Thyroid gland (tissue), 4 donors: ENCODE measurements at places on chromosomes 5 and 9. TPM values are rescaled to one million over a fixed set of nuclear protein-coding genes. Genes with fewer than 3 reads are reported as not detected.

DNA sequence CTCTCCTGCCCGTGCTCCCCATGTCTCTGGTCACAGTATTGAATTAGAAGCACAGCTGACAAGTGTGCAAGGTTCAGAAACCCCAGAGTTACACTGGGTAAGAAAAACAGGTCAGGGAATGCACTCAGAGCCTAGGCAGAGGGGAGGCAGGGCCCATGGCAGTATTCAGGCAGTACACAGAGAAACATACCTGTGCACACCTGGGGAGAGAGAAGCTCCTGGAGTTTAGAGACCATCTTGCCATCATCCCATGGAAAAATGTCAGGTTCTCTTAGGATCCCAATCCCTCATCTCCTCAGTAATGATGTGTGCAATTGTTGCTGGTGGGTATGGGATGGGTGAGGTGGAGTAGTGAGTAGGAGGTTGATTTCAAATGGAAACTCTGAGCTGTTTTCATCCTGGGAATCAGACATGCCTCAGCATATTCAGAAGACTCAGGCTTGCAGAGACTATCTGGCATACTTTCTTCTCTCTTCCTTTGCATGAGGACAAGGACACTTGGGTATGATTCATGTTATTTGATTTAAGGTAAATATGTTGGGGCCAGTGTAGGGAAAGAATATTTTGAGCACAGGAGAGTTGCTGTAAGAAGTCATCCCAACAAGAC, 228.5 kb downstream of the ESM1 start:
- no peaks in the 10 kb centered on the region for H3K4me1 ChIP-seq
- no peaks in the 10 kb centered on the region for H3K27me3 ChIP-seq
- DNase-seq, result no peak

DNA sequence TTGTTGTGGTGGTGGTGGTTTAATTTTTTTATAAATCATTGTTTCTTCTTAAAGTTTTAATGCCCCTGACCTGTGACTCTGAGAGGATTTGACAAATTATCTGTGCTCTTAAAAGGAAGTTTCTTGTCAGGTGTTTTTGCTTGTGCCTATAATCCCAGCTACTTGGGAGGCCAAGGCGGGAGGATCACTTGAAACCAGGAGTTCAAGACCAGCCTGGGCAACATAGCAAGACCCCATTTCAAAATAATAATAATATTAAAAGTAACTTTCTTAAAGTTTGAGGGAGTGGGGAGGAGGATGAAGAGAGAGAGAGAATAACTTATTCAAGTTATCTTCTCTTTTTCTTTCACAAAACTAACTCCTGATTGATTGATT, 12.2 kb upstream of the ERMP1 start:
- DNase-seq, result no peak
- H3K27ac ChIP-seq, result peak overlapping the region; percentile 91
- H3K36me3 ChIP-seq, result no peaks in the 10 kb centered on the region
- no peak overlapping the region for H3K4me3 ChIP-seq

The BARHL1 gene
- total RNA-seq, result not detected

- peak overlapping the region; percentile 13 for H3K27ac ChIP-seq
- no peaks in the 10 kb centered on the region for H3K27me3 ChIP-seq
- no peak for DNase-seq
- no peaks in the 10 kb centered on the region for H3K36me3 ChIP-seq
These were observed 434 bp upstream of the FSD1L start for GRCh38 chr9:105447386-105447813.

- H3K4me1 ChIP-seq, result no peaks in the 10 kb centered on the region
- H3K27me3 ChIP-seq, result no peaks in the 10 kb centered on the region
- H3K4me3 ChIP-seq, result no peak overlapping the region
- no peaks in the 10 kb centered on the region for H3K36me3 ChIP-seq
These were observed 4.1 kb downstream of the KIF4B start for GRCh38 chr5:155017610-155018009.

- DNase-seq, result no peak
- H3K27me3 ChIP-seq, result no peaks in the 10 kb centered on the region
- H3K27ac ChIP-seq, result peak overlapping the region; percentile 39
- no peak overlapping the region for H3K4me3 ChIP-seq
These were observed 102.9 kb upstream of the PHYKPL start for GRCh38 chr5:178335302-178336030.

- H3K36me3 ChIP-seq, result no peaks in the 10 kb centered on the region
- DNase-seq, result peak; percentile 32
- peak overlapping the region; percentile 95 for H3K27ac ChIP-seq
- H3K27me3 ChIP-seq, result no peaks in the 10 kb centered on the region
These were observed 447 bp downstream of the CRAT start for GRCh38 chr9:129109952-129110739.

The SLC4A9 gene
- 0.29 TPM for total RNA-seq

DNA sequence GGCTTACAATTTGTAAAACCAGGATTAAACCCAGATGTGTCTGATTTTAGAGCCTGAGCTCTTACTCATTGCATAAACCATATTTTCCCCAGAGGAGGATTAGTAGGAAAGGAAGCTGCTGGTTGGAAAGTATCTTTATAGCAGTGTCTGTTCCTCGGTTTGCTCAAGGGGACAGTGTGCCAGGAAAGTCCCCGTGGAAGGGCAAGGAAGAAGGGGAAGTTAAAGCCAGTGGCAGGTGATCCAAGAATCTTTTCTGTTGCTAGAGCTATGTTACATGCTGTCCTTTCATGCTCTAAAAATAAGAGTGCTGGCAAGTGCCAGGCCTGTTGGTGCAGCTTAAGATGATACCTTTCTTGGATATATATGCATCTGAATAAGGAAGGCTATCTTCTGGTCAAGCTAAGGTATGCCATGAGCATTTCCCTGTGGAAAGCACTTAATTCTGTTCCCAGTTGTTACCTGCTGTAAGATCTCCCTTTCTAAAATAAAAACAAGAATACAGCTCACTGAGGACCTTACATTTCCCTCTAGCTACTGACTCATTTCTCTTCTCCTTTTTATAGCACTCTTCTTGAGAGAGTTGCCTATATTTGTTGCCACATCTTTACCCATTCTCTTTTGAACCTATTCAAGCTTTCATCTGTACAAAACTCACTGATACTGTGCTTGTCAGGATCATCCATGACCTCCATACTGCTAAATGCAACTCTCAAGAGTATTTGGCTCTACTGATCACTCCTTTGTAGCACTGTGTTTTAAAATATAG, 8.0 kb downstream of the PDCD1LG2 start:
- no peaks in the 10 kb centered on the region for H3K27me3 ChIP-seq
- H3K4me3 ChIP-seq, result no peak overlapping the region
- no peaks in the 10 kb centered on the region for H3K4me1 ChIP-seq
- no peak overlapping the region for H3K27ac ChIP-seq

DNA sequence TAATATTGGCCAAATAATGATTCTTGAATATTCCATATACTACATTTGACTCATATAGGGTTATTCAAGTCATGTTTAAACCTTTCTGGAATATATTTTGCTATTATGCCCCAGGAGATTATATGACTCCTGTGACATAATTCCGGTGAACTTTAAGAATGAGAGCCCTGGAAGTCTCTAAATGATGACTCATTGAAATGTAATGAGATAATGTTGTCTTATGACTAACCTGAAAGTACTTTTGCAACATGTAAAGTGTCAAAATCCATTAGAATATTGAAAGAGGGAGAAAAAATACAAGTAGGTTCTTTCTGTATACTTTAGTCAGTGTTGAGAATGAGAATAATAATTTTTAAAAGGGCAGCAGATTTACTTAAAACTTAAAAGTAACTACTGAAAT, 830.4 kb downstream of the MAT2B start:
- H3K4me1 ChIP-seq, result no peaks in the 10 kb centered on the region
- H3K36me3 ChIP-seq, result no peaks in the 10 kb centered on the region
- DNase-seq, result no peak

DNA sequence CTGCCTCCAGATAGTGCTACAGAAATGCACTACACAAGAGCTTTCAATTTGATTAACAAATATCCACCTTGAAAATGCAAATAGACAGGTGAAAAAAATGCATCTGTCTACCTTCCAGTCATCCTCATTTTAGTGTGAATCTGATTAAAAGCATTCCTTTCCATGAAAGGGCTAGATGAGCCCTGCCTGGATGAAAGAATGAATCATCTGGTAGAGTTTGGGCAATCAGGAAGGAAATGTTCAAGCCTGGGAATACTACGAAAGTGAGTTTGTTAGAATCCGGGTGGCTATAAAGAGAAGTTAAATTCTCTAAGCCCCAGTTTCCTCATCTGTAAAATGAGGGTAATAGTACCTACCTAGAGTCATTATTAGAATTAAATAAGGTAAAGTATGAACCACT, 142.6 kb downstream of the FAM114A2 start:
- no peak overlapping the region for H3K4me3 ChIP-seq
- no peaks in the 10 kb centered on the region for H3K36me3 ChIP-seq
- no peak overlapping the region for H3K27ac ChIP-seq

DNA sequence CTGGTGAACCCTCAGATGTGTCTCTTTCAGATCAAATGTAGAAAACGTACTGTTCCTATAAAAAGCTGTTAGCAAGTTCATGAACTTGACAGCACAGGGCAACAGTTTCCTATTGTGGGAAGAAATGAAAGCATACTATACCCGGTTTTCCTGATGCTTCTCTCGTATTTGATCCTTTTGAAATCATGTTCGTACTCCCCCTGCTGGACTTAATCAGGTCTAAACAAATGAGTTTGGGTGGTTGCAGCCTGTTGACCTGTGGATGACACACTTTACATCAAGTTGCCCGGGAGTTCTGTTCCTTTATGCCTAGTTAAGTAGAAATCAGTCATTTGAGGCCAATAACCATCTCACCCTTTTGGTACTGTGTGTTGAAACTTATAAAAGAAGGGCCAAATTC, 1992.3 kb downstream of the MAT2B start:
- no peak for DNase-seq
- H3K4me3 ChIP-seq, result no peak overlapping the region
- H3K36me3 ChIP-seq, result no peaks in the 10 kb centered on the region
- H3K27ac ChIP-seq, result no peak overlapping the region
- no peaks in the 10 kb centered on the region for H3K27me3 ChIP-seq

The ARHGEF37 gene
- total RNA-seq, result 6.2 TPM

GRCh38 chr5:154078272-154078671, 39.5 kb downstream of the MFAP3 start:
- no peak for DNase-seq
- H3K4me3 ChIP-seq, result no peak overlapping the region
- no peaks in the 10 kb centered on the region for H3K36me3 ChIP-seq
- H3K27ac ChIP-seq, result no peak overlapping the region
- H3K4me1 ChIP-seq, result peaks cover 28% of the 10 kb centered on the region
- H3K27me3 ChIP-seq, result no peaks in the 10 kb centered on the region

- no peak overlapping the region for H3K4me3 ChIP-seq
- no peaks in the 10 kb centered on the region for H3K36me3 ChIP-seq
- no peak overlapping the region for H3K27ac ChIP-seq
- DNase-seq, result no peak
- H3K27me3 ChIP-seq, result no peaks in the 10 kb centered on the region
These were observed 422.7 kb downstream of the MTRR start for GRCh38 chr5:8291641-8292040.

DNA sequence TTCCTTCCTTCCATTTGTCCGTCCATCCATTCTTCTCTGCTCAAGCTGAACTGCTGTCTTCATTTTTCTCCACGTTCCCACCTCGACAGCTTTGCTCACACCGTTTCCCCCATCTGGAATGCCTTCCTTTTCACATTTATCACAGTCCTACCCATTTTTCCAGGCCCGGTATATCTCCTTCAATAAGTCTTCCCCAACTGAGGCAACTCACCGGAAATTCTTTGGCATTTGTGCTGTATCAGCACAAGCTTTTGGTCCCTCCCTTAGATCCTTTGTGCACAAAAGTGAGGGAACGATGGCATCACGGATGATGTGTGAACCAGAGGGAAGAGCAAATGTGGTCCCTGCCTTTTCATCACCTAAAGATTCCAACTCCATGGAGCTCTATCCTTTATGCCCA, 45.6 kb upstream of the INSYN2B start:
- H3K4me3 ChIP-seq, result no peak overlapping the region
- DNase-seq, result no peak
- H3K4me1 ChIP-seq, result no peaks in the 10 kb centered on the region
- H3K27ac ChIP-seq, result no peak overlapping the region
- H3K36me3 ChIP-seq, result no peaks in the 10 kb centered on the region

The IL3 gene
- not detected for total RNA-seq

DNA sequence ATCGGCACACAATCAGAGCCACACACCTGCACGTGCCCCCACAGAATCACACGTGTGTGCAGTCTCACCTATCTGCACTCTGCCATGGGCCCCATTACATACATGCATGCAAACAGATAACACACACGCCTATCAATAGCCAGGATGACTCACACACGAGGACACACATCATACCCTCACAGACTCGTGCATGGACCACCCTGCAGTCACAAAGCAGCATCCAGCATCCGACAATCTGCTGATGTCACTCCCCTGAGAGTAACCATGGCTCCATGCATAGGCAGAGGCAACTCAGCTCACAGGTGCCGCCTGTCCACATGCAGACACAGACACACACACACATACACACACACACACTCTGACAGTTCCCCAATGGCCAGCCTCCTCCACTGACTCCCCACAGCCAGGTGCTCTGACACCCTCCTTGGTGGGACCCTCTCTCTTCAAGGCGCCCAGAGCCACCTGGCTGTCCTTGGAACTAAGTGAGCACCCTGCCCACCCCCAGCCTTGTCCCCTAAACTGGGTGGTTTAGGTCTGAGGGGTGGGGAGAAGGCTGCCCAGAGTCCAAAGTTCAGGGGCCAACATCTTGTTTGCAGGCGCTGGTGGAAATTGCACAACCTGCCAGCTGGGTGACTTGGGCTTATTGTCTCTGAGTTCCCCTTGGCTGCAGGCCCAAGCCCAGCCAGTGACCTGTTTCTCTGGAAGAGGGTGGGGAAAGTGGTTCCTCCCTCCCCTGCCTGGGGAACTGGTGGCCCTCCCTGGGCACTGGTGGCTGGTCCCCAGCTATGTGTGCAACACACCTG, 34.6 kb upstream of the NEK6 start:
- no peak overlapping the region for H3K4me3 ChIP-seq
- no peaks in the 10 kb centered on the region for H3K4me1 ChIP-seq
- DNase-seq, result peak; percentile 77
- no peaks in the 10 kb centered on the region for H3K27me3 ChIP-seq
- no peaks in the 10 kb centered on the region for H3K36me3 ChIP-seq
- H3K27ac ChIP-seq, result no peak overlapping the region

DNA sequence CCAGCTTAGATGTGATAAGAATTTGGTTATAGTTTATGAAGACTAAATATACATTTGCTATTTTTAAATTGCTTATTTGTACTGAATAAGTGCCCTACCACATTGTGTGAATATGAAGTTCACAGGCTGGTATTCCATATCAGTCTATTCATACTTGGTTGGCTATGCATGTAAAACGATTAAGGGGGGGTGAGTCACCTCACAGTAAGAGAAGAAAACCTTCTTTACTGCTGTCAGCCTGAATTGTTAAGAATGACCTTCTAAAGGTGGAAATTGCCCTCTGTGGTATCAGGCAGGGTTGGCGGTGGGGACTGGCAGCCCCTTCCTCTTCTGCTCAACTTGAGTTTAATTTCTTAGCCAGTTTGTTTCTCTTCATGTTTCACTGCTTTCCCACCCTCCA, 127.0 kb upstream of the RPS23 start:
- H3K4me3 ChIP-seq, result no peak overlapping the region
- no peak for DNase-seq
- no peak overlapping the region for H3K27ac ChIP-seq
- H3K4me1 ChIP-seq, result no peaks in the 10 kb centered on the region
- H3K36me3 ChIP-seq, result no peaks in the 10 kb centered on the region

The ACOT12 gene
- total RNA-seq, result not detected
